Gastrocnemius medialis (tissue), 4 donors: ENCODE measurements at places on chromosomes 16 and 17. TPM values are rescaled to one million over a fixed set of nuclear protein-coding genes. Genes with fewer than 3 reads are reported as not detected.

The SEZ6 gene
- not detected for total RNA-seq

The ABCA6 gene
- total RNA-seq: 15.7 TPM

The OR2C1 gene
- total RNA-seq: not detected

The PRDM7 gene
- not detected for total RNA-seq

The TSPOAP1 gene
- total RNA-seq: 1.2 TPM

The RBFOX1 gene
- total RNA-seq: 47.4 TPM

DNA sequence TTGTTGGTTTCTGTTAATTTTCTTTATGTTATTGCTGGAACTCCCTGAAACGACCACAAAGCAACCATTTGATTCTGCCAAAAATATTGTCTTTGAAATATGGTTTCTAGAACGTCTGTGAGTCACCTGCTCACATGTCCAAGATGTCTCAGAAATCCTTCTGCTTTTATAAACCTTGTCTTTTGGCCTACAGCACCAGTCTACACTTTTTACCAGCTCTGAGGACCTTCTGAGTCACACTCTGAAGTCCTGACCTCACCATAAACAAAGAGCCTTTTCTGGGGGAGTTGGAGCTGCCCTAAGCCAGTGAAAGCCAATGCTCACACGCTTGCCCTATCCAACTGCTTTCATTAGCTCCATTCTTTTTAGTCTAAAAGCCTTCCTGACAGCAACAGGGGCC, 55.5 kb downstream of the GRIN2A start:
- H3K4me3 ChIP-seq: no peak overlapping the region
- H3K27ac ChIP-seq: no peak overlapping the region
- no peak for DNase-seq
- no peaks in the 10 kb centered on the region for H3K27me3 ChIP-seq

- no peak overlapping the region for H3K27ac ChIP-seq
- no peaks in the 10 kb centered on the region for H3K4me1 ChIP-seq
- no peak overlapping the region for H3K4me3 ChIP-seq
- DNase-seq: no peak
- no peaks in the 10 kb centered on the region for H3K36me3 ChIP-seq
Observed at GRCh38 chr16:81848306-81848853, 69.3 kb downstream of the PLCG2 start.

DNA sequence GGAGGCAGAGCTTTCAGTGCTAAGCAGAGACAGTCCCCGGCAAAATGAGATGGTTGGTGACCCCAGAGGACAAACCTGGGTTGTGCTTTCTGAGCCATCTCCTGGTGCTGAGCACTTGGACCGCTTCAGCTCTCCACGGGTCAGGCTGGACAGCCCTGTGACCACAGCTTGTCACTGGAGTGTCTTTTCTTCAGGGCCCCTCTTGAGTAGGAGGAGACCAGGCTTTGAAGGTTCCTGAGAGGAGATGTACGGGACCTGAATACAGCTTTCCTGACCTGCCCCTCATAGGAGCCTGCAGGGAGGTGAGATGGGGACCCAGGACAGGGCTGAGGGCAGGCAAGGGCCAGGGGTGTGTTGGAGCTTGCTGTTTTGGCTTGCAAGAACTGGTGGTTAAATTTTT, 17.8 kb upstream of the ADGRG1 start:
- H3K27ac ChIP-seq: no peak overlapping the region
- H3K36me3 ChIP-seq: no peaks in the 10 kb centered on the region
- no peaks in the 10 kb centered on the region for H3K27me3 ChIP-seq
- no peak for DNase-seq
- H3K4me1 ChIP-seq: no peaks in the 10 kb centered on the region

GRCh38 chr16:66988197-66988788, at the start of gene CES4A:
CES4A (plus strand) TSS chr16:66988589; CDS start chr16:66988773, 184 bp downstream.
- no peaks in the 10 kb centered on the region for H3K4me1 ChIP-seq
- no peaks in the 10 kb centered on the region for H3K36me3 ChIP-seq
- no peaks in the 10 kb centered on the region for H3K27me3 ChIP-seq
- H3K27ac ChIP-seq: peak within 1 kb of the TSS; percentile 76
- H3K4me3 ChIP-seq: no peak within 1 kb of the TSS

DNA sequence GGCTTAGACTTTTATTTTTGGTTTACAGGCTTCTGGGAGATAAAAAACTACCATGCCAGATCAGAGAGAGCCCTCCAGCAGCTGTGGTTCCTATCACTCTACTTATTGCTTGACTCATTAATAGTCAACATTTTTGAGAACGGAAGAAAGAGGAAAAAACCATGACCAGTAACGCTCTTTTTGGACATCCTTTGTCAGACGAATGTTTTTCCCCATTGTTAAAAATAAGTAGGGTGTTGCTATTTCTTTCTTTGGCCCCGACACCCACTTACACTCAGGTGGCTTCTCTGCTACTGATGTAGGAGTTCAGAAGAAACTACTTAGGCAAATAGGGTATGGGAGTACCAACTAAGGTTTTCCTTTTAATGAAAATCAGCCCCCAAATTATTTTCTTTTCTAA, 27.5 kb downstream of the TVP23A start:
- no peak overlapping the region for H3K27ac ChIP-seq
- H3K4me3 ChIP-seq: no peak overlapping the region
- no peaks in the 10 kb centered on the region for H3K27me3 ChIP-seq
- no peak for DNase-seq

DNA sequence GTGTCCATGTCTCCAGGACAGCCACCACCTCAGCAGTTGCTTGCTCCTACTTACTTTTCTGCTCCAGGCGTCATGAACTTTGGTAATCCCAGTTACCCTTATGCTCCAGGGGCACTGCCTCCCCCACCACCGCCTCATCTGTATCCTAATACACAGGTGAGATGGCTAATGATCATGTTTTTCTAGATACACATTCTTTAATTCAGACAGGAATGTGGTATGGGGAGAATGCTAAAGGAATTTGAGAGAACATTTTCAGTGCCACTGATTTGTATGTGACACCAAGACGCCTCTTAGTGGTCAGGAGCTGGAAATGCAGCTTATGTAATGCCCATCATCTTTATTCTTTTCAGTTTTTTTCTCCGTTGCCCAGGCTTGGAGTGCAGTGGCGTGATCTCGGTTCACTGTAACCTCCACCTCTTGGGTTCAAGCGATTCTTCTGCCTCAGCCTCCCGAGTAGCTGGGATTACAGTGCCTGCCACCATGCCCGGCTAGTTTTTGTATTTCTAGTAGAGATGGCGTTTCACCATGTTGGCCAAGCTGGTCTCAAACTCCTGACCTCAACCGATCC, 8.9 kb upstream of the RAPGEFL1 start:
- H3K4me3 ChIP-seq: no peak overlapping the region
- peak overlapping the region; percentile 11 for H3K27ac ChIP-seq
- H3K27me3 ChIP-seq: no peaks in the 10 kb centered on the region
- DNase-seq: no peak
- peaks cover 2% of the 10 kb centered on the region for H3K36me3 ChIP-seq

- no peak for DNase-seq
- no peaks in the 10 kb centered on the region for H3K27me3 ChIP-seq
- no peak overlapping the region for H3K27ac ChIP-seq
- peaks cover 50% of the 10 kb centered on the region for H3K4me1 ChIP-seq
- no peaks in the 10 kb centered on the region for H3K36me3 ChIP-seq
- H3K4me3 ChIP-seq: no peak overlapping the region
Observed at GRCh38 chr17:47184681-47185080, 4.4 kb downstream of the CDC27 start.

- H3K4me1 ChIP-seq: peaks cover 86% of the 10 kb centered on the region
- H3K27ac ChIP-seq: peak overlapping the region; percentile 98
- no peak for DNase-seq
- H3K27me3 ChIP-seq: no peaks in the 10 kb centered on the region
- no peak overlapping the region for H3K4me3 ChIP-seq
Observed at GRCh38 chr17:59361386-59361785, 29.9 kb downstream of the YPEL2 start.

GRCh38 chr17:34166352-34166751, 88.7 kb upstream of the CCL2 start:
- no peaks in the 10 kb centered on the region for H3K36me3 ChIP-seq
- DNase-seq: no peak
- no peak overlapping the region for H3K27ac ChIP-seq
- H3K4me3 ChIP-seq: no peak overlapping the region
